ENCODE measurements at places on chromosomes 3 and 15.

DNA sequence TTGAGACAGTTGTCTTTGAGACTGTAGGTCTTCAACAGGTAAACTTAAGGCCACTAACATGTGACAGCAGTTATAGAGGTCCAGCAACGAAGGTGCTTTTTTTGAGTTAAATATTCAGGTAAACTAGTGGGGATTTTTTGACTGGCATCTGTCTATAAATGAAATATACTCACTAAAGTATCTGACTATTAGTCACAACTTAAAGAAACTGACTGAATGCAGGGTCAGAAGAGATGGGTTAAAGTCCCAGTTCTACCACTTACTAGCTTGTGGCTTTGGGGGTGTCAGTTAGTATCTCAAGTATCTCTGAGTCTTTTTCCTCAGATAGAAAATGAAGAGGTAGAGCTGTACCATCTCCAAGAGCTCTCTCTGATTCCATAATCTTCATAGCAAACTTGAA, 18.0 kb downstream of the MIX23 start:
- DNase-seq = no peak

DNA sequence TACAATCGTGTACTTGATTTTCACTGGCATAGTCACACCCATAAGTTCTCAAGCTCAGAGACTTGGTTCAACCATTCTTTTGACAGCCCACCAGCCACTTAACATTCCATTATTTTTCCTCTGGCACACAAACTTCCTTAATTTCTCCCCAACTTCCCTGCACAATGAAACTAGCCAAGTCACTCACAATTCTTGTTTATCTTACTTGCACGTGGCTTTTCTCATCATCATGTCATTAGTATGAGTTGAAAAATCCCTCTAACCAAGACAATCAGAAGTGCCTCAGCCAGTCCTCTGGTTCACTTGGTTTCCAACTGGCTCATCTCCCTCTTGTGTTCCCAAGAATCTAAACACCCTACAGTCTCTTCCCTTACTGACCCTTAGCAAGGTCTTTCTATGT, 110.5 kb upstream of the PTPRG start:
- no peak for DNase-seq

DNA sequence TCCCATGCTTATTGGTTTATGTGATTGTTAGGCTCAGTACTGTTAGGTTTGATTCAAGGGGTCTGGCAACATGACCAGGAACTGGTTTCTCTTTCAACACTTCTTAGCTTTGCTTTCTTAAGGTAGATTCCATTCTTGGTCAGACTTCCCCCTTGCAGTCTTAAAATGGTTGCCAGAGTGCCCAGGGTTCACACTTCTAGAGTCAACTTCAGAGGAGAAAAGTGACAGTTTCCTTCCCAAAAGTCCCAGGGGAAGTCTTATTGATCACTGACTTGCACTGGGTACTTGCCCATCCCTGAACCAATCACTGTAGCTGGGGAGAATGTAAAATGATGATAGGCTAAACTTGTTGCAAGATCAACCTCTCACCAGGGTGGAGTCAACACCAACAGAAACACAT, 14.1 kb downstream of the MGLL start:
- DNase-seq = no peak

DNA sequence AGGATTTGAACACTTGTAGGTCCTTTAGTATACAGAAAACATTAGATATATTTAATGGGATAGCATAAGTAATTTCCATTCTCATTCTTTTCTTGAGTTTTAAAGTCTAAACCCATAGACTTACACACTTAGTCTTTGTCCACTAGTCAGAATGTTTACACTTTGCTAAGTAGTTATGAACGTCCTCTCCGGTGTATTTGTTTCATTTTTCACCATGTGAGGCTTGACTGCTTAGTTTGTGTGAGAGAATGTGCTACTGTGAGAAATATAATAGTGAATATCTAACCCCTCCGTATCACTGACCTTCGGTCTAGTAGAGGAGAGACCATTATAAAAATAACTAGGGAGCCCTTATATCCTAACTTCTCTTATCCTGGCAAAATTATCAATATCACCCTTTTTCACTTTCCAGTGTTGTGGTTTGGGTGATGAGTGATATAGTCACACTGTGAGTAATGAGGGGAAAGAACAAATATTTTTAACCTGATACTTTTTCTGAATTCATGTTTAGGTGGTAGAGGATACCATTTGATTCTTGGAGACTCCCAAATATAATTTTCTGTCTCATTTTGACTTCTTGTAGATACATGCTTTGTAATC, 122.4 kb downstream of the UBE2E2 start:
- no peak for DNase-seq

- DNase-seq = no peak
Measured at GRCh38 chr15:95394186-95395067, 936.1 kb upstream of the NR2F2 start.

DNA sequence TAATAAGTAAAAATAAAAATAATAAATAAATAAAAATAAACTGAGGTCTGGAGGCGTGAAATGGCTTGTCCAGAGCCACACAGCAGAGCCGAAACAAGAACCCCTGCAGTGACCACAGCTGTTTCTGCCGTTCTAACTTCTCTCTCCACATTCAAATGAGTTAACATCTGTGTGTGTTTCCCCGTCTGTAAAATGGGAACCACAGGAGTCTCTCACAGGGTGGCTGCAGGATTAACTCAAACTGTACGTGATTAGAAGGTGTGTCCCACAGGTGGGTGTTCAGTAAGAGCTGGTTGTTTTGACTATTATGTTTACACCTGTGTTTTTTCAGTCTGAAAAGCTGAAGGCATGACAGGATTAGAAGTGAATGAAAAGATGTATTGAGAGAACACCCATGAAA, 27.0 kb upstream of the MUC4 start:
- no peak for DNase-seq

GRCh38 chr15:62104401-62104800, 37.6 kb downstream of the C2CD4A start:
- DNase-seq = no peak

DNA sequence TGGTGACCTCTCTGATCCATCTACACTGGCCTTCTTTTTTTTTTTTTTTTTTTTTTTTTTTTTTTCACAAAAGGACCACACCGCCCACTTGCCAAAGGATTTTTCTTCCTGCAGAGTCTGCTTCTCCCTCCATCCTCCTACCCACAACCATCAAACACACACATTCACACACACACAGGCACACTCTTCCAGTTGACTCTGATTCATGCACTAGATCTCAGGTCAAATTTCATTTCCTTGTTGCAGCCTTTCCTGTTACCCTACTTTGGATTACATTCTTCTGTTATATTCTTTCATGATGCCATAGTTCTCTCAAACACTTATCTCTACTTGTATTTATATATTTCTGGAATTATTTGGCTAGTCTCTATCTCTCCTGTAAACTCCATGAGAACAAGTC, 133.9 kb downstream of the STAC start:
- DNase-seq = no peak

- DNase-seq = no peak
Measured at GRCh38 chr3:191362037-191362436, 31.7 kb upstream of the UTS2B start.

GRCh38 chr15:67918205-67918861, 78.5 kb upstream of the RNU6-1 start:
- DNase-seq = no peak

DNA sequence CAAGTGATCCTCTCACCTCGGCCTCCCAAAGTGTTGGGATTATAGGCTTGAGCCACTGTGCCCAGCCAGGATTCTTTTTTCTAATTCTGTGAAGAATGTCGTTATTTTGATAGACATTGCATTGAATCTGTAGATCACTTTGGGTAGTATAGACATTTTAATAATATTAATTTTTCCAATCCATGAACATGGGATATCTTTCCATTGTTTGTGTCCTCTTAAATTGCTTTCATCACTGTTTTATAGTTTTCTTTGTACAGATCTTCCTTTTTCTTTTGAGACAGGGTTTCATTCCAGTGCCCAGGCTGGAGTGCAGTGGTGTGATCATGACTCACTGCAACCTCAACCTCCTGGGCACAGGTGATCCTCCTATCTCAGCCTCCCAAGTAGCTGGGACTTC, 11.6 kb upstream of the KCTD6 start:
- no peak for DNase-seq

- DNase-seq = no peak
Measured at GRCh38 chr3:188126934-188127333, 27.0 kb upstream of the LPP start.

DNA sequence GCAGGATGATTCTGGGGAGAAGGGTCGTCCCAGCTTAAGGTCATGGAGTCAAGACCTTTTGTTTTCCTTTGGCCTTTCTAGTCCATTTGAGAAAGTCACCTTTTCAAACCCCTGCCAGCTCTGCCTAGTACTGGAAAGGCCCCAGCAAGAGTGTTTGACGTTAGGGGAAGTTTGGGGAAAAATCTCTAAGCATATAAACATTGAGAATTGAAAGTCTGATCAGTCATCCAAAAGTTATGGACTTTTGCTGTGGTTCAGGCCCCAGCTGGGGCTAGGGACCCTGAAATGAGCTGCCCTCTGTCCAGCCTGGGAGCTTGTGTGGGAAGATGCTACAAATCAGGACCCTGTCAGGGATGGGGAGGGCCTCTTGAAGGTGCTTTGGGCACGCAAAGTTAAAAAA, 21.6 kb downstream of the SLC6A6 start:
- no peak for DNase-seq

DNA sequence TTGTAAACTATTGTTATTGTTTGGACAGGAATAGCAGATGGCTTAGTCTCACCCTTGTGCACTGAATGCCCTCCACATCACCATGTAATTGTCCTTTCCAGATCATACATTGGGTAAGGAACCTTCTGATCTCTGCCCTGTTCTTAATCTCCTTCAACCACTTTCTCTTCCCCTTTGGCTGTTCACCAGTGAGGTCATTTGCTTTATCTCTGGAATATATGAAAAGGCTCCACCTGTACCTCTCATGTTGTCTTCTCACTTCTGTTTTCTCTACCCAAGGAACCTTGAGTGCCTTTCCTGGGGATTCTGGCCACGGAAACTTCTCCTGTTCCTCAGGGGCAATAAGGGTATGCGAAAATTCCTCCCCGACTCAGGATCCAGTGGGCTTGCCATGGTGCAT, 28.5 kb downstream of the MCTP2 start:
- no peak for DNase-seq

Data from tibial nerve (tissue), 4 donors.